ENCODE measurements at places on chromosomes 11 and 22.

DNA sequence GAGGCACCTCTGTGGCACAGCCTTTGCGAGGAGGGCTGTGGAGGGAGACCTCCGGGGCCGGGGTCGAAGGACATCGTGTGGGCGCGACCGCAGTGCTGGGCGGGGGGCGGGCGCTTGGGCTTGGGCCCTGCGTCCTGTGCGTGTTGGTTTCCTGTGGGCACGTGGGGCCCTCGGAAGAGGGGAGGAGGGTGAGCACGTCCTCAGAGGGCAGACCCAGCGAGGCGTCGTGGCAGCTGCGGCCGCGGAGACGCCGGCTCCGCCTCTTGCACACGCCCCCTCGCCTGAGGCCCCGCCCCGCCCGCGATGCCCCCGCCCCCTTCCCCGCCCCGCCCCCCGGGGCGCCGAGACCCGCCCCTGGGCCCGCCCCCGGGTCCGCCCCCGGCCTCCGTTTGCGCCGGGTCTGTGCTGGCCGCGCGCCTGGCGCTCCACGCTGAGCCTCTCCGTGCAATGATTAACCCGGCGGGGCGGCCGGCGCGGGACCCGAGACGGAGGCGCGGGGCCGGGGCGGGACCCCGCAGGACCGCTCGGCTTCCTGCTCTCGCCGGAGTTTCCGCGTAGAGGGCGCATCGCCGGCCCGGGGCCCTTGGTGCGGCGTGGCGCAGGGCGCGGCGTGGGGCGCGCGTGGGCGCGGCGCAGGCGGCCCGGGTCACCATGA is at the start of gene PRR5:
Gene PRR5, plus strand, starts transcription at position 381 of the 655 bp plus-strand sequence. Its CDS starts 271 bp downstream, at position 652.
- DNase-seq = no peak

GRCh38 chr22:45120931-45121330 is 42.8 kb upstream of the NUP50 start:
- no peak for DNase-seq

GRCh38 chr11:3001496-3001895 is 9.4 kb upstream of the NAP1L4 start:
- peak; percentile 78 for DNase-seq

DNA sequence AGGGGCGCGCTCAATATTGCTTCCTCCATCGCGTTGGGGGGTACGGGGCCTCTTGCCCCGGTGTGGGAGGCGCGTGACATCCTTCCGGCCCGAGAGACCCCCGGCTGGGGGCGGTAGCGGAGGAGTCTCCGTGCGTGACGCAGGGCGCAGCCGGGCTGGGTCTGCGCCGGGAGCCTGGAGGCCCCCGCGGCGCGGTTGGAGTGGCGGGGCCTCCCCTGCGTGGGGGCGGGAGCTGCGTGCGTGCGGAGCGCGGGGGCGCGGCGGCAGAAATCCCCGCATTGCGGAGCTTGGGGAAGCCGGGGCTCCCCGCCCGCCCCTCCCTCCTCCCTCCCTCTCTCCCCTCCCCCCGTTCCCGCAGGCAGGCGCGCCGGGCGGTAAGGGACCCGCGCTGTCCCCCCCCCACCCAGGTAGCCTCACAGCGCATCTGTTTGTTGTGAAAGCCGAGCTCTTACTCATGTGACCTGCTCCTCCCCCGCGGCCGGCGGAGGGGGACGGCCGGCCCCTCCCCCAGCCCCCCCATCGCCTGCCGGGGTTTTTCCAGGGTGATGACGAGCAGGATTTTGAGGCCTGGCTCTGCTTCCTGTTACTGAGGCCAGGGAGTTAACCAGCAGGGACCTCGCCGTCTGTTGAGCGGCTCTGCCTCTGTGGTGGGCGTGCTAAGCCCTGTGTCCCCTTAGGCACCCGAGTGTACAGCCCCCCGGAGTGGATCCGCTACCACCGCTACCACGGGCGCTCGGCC is 1.6 kb downstream of the PIM3 start:
- DNase-seq = no peak

DNA sequence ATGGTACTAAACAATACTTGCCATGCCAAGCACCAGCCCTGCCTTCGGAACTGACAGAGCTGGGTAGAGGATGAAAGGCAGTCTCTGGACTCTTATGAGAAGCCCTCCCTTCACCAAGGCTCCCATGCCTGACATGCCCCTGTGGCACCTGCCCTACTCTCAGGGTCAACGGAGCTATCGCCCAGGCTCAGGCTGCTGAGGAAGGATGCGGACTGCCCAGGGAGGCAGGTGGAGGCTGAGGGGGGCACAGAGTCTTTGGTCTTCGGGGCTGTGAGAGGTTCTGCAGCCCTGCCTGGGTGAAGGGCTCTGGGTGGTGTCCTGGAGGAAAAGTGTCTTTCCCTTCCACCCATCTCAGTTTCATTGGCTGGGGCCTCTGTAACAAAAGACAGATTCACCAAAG is 290.8 kb upstream of the B3GAT1 start:
- DNase-seq = no peak

- no peak for DNase-seq
Measured at GRCh38 chr11:46982797-46983452, 46.4 kb downstream of the CSTPP1 start.

DNA sequence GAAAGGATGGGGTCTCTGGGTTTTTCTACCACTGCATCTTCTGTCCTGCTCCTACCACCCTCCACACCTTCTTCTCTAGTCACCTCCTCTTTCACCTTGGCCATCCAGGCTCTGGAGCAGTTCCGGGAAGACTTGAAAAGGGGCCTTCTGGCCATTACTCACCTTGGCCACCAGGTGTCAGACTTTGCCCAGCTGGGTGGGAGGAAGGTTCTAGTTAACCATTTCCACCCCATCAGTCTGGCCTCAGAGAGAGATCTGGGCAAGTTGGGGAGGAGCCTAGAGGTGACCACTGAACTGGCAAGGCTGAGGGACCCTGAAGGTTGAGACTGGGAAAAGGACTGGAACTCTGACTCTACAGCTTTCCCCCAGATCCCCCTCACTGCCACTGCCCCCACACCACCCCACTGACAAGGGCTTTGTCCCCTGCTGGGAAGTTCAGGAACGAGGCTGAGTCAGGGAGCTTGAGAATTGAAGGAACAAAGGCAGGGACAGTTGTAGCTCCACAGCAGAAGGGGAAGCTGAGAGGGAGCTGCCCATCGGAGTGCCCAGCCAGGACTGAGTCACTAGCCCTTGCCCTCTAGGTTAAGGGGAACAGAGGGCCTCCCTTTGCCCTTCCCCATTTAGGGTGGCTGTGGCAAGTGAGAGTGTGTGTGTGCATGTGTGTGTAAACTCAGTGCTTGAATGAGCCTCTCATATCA is 3.7 kb upstream of the POLD4 start:
- peak; percentile 38 for DNase-seq

GRCh38 chr11:103875855-103876510 is 160.5 kb upstream of the DDI1 start:
- no peak for DNase-seq

DNA sequence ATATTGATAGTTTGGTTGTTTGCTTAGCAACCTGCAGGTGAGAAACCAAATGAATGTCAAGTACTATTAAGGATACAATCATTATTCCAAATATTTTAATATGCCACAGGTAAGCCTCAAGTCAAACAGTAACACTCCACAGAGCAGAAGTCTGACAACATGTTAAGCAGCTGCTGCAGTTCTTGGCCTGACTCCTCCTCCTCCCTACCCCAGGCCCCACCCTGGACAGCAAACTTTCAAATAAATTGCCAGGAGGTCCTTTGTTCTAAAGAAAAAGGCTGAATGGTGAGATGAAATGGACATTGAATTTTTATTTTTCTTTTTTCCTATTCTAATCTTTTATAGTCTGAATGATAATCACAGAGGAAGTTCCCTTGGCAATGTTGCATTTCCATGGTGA is 260.0 kb upstream of the POU2AF2 start:
- DNase-seq = no peak

DNA sequence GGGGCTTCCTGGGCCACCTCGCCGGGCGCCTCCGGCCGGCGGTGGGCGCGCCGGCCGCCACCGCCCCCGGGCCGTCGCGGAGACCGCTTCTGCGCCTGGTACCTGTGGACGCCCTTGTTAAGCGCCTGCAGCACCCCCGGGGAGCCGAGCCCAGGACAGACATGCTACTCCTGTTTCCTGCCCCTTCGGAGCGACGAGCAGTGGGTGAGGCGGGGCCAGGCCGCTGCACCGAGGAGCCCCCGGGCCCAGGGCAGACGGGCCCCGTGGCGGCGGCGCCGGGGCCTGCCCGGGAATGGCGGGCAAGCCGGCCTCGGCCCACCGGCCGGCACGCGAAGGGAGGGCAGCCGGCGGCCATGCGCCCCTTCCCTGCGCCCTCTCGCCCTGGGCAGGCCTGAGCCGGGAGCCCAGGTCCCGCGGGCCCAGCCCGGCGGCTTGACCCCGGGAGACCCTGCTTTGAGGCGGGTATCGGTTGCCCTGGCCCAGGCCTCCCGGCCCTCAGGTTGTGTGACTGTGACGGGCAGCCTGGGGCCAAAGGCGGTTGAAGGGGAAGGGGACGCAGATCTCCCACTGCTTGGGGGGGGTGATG is 789 bp upstream of the KDM2A start:
- peak; percentile 46 for DNase-seq

GRCh38 chr11:8989453-8989852 is 14.3 kb downstream of the NRIP3 start:
- DNase-seq = no peak

DNA sequence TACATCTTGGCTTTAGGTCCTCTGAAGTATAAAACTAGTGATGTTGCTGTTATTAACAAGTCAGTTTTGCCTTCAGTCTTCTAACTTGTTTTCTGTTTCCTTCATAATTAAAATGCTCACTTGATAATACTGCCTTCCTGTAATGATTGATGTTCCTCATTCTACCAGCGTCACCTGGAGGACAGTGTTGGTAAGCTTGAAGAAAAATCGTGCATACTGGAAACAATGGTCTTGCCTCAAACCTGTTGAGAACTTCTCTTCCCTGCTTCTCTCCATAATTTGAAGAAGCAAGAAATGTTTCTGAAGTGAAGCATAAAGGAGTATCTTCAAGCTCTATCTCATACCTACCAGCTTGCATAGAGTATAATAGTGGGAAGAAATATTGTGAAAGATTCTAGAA is 3.0 kb downstream of the YWHAH start:
- no peak for DNase-seq

- DNase-seq = no peak
Measured at GRCh38 chr11:78605296-78605695, 30.6 kb upstream of the NARS2 start.

GRCh38 chr11:19675397-19675796 is 37.2 kb upstream of the NAV2 start:
- DNase-seq = no peak

GRCh38 chr11:33900159-33900840 is 8.4 kb upstream of the LMO2 start:
- DNase-seq = no peak

GRCh38 chr11:107172996-107173395 is 154.7 kb upstream of the GUCY1A2 start:
- no peak for DNase-seq

GRCh38 chr22:21861851-21862250 is 5.6 kb downstream of the MAPK1 start:
- DNase-seq = no peak

- no peak for DNase-seq
Measured at GRCh38 chr11:72354356-72355115, 79.8 kb downstream of the CLPB start.

DNA sequence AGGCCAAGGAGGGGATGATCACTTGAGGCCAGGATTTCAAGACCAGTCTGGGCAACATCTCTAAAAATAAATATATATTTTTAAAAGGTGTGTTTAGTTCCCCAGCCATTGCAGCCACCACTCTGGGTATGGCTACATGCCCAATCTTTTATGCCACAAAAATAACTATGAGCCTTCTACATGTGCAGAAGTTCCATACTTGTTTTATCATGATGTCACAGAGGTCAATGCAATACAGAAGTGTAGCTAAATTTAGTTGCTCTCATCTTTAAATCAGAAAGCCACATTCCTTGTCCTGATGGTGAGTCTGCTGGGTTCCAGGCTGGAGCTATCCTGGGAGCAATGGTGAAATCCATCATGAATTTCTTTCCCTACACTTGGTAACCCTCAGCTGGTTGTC is 436.3 kb downstream of the DYNC2H1 start:
- no peak for DNase-seq

- no peak for DNase-seq
Measured at GRCh38 chr22:24950272-24950902, 2.1 kb upstream of the KIAA1671 start.
